Vagina (tissue), 2 donors: ENCODE measurements at places on chromosomes 12 and 14. TPM values are rescaled to one million over a fixed set of nuclear protein-coding genes. Genes with fewer than 3 reads are reported as not detected.

ITGB7 gene
- total RNA-seq = 3.7 TPM

LYZ gene
- total RNA-seq = 15.2 TPM

DNAI7 gene
- total RNA-seq = 3.4 TPM

C12orf42 gene
- not detected for total RNA-seq

GRCh38 chr14:52918486-52918885 lies 32.4 kb downstream of the FERMT2 start:
- DNase-seq = no peak
- no peak overlapping the region for H3K4me3 ChIP-seq
- H3K36me3 ChIP-seq = no peaks in the 10 kb centered on the region
- peak overlapping the region; percentile 60 for H3K27ac ChIP-seq
- H3K4me1 ChIP-seq = peaks cover 46% of the 10 kb centered on the region

DNA sequence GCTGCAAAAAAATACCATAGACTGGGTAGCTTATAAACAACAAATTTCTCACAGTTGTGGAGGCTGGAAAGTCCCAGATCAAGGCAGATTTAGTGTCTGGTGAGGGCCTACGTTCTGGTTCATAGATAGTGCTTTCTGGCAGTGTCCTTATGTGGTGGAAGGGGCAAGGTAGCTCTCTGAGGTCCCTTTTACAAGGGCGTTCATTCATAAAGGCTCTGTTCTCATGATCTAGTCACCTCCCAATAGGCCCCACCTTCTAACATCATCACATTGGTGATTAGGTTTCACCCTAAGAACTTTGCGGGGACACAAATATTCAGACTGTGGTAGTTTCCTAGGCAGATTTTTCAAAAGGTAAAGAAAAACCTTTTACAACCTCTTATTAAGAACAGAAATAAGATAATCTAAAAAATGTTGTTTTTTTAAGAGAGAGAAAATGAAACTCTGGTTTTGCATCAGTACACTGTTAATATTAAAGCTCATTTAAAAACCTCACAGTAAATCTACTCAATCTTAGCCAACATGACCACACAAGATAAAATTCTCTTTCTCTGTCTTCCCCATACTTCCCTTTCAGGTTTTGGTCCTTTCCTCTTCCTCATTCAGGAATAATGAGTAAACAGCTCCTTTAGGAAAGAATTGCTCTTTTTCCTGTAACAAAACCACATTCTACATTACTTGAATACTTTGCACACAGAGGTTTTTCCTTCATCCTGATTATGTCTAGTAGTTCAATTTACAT lies 117.5 kb downstream of the UNC79 start:
- DNase-seq = no peak
- H3K27me3 ChIP-seq = no peaks in the 10 kb centered on the region
- no peaks in the 10 kb centered on the region for H3K4me1 ChIP-seq
- H3K36me3 ChIP-seq = no peaks in the 10 kb centered on the region
- H3K27ac ChIP-seq = no peak overlapping the region

GRCh38 chr12:119417440-119417839 lies 82.9 kb downstream of the CCDC60 start:
- no peak overlapping the region for H3K4me3 ChIP-seq
- no peak for DNase-seq
- no peaks in the 10 kb centered on the region for H3K27me3 ChIP-seq
- H3K36me3 ChIP-seq = no peaks in the 10 kb centered on the region
- no peaks in the 10 kb centered on the region for H3K4me1 ChIP-seq

DNA sequence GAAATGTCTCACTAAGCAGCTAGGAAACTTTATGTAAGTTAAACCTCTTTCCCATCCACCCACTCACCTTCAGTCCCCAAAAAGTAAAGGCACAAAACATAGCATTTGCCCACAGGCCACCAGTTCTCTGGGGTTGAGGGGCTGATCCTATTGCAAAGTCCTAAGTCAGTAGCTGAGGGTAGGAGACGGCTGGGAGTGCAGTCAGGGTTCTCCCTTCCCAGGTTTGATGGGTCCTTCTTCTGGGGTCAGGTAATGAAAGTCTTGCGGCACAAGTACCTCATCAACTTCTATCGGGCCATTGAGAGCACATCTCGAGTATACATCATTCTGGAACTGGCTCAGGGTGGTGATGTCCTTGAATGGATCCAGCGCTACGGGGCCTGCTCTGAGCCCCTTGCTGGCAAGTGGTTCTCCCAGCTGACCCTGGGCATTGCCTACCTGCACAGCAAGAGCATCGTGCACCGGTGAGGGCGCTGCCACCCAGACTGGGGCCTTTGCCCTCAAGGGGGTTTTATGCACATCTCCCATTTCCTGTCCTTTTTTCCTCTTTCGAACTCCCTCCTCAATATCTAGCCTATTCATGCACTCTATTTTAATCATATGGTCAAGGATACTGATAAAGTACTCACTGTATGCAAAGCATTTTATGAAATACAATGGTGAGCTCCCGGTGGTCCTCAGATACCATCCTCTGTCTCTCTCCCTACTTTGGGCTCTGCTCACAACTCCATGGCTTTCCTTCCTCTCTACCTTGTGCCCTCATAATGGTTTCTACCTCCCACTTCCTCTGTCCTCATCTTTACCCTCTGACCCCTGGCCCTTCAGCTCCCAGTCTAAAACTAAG lies 986 bp downstream of the TSSK4 start:
- H3K36me3 ChIP-seq = peaks cover 4% of the 10 kb centered on the region
- DNase-seq = no peak
- no peaks in the 10 kb centered on the region for H3K27me3 ChIP-seq
- H3K4me1 ChIP-seq = peaks cover 10% of the 10 kb centered on the region
- H3K27ac ChIP-seq = no peak overlapping the region
- H3K4me3 ChIP-seq = no peak overlapping the region

- H3K27ac ChIP-seq = no peak overlapping the region
- H3K4me3 ChIP-seq = no peak overlapping the region
- no peak for DNase-seq
These were observed 89.9 kb downstream of the OTOGL start for GRCh38 chr12:80189241-80189640.

- H3K27ac ChIP-seq = no peak overlapping the region
- no peaks in the 10 kb centered on the region for H3K27me3 ChIP-seq
- no peak overlapping the region for H3K4me3 ChIP-seq
- DNase-seq = no peak
- no peaks in the 10 kb centered on the region for H3K36me3 ChIP-seq
These were observed 258.5 kb downstream of the NOVA1 start for GRCh38 chr14:26339381-26339780.

- peaks cover 19% of the 10 kb centered on the region for H3K4me1 ChIP-seq
- no peaks in the 10 kb centered on the region for H3K36me3 ChIP-seq
- H3K27me3 ChIP-seq = no peaks in the 10 kb centered on the region
- H3K4me3 ChIP-seq = no peak overlapping the region
- no peak for DNase-seq
These were observed 43.8 kb upstream of the NR2C1 start for GRCh38 chr12:95117178-95117599.

GRCh38 chr12:65449400-65449799 lies 170.9 kb downstream of the MSRB3 start:
- H3K4me3 ChIP-seq = no peak overlapping the region
- no peaks in the 10 kb centered on the region for H3K36me3 ChIP-seq
- H3K27me3 ChIP-seq = no peaks in the 10 kb centered on the region

GRCh38 chr14:88955455-88955854 lies 131.0 kb downstream of the TTC8 start:
- no peaks in the 10 kb centered on the region for H3K27me3 ChIP-seq
- H3K36me3 ChIP-seq = no peaks in the 10 kb centered on the region
- no peak overlapping the region for H3K27ac ChIP-seq
- no peak overlapping the region for H3K4me3 ChIP-seq

DNA sequence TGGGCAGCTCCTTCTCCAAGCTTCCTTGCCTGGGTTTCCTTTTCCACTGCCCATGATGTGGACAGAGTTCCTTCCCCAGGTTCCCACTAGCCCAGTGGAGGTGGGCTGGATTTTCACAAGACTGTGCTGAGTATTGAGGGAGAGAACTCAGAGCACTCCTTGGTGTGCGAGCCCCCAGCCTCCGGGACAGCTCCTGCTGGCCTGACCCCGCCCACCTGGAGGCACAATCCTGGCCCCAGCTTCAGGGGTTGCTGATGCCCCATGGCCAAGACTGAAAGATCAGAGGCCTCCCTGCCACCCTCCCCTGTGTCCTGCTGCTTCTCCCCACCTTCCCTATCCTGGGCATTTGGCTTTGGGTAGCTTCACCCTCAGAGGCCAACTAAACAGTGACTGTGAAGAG lies 7.7 kb downstream of the KCNH3 start:
- no peak overlapping the region for H3K4me3 ChIP-seq
- no peaks in the 10 kb centered on the region for H3K27me3 ChIP-seq
- no peaks in the 10 kb centered on the region for H3K36me3 ChIP-seq
- no peak for DNase-seq

DNA sequence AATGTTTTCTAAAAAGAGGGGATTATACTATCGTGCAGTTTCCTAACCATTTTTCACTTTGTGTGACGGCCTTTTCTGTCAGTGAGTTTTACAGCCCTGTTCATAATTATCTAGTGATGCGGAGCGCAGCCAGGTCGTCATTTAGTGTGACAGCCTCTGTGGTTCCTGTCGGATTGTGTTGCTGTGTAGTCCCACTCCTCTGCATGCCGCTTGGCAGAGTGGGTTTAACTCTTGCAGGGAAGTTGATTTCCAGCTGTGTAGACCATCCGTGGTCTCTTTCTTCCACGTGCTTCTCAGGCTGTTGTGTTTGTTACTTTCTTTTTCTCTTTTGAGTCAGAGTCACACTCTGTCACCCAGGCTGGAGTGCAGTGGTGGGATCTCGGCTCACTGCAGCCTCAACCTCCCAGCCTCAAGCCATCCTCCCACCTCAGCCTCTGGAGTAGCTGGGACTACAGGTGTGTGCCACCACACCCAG lies 8.6 kb downstream of the RAN start:
- DNase-seq = no peak
- peaks cover 11% of the 10 kb centered on the region for H3K4me1 ChIP-seq
- H3K36me3 ChIP-seq = peaks cover 16% of the 10 kb centered on the region
- H3K4me3 ChIP-seq = peak overlapping the region; percentile 30
- H3K27me3 ChIP-seq = no peaks in the 10 kb centered on the region
- no peak overlapping the region for H3K27ac ChIP-seq

DNA sequence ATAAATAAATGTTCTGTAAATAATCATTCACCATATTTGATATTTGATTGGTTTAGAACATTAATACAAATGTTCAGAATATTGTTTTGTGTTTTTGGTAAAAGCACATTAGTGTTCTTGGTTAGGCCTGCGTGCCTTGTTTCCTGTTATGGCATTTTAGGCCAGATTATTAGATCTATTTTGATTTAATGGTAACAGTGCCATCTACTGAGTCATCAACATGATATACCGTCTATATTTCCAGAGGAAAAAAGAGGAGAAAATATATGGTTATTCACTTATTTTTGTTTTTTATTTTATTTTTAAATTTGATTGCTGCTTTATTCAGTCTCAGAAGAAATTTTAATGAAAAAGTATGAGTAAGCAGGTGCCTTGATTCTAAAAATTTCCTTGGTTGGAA lies 60.3 kb downstream of the GPHN start:
- no peaks in the 10 kb centered on the region for H3K36me3 ChIP-seq
- DNase-seq = no peak
- no peaks in the 10 kb centered on the region for H3K27me3 ChIP-seq
- H3K27ac ChIP-seq = no peak overlapping the region

- no peaks in the 10 kb centered on the region for H3K36me3 ChIP-seq
- no peaks in the 10 kb centered on the region for H3K4me1 ChIP-seq
- DNase-seq = no peak
- no peak overlapping the region for H3K4me3 ChIP-seq
- H3K27ac ChIP-seq = no peak overlapping the region
These were observed 25.3 kb downstream of the ANKRD9 start for GRCh38 chr14:102484316-102484715.

- H3K27me3 ChIP-seq = no peaks in the 10 kb centered on the region
- no peaks in the 10 kb centered on the region for H3K36me3 ChIP-seq
- H3K27ac ChIP-seq = no peak overlapping the region
- no peak for DNase-seq
- peaks cover 3% of the 10 kb centered on the region for H3K4me1 ChIP-seq
- no peak overlapping the region for H3K4me3 ChIP-seq
These were observed 145.4 kb downstream of the AEBP2 start for GRCh38 chr12:19584732-19585131.

- H3K4me1 ChIP-seq = no peaks in the 10 kb centered on the region
- no peak overlapping the region for H3K27ac ChIP-seq
- no peak for DNase-seq
These were observed 21.7 kb downstream of the STYK1 start for GRCh38 chr12:10652192-10652591.

DNA sequence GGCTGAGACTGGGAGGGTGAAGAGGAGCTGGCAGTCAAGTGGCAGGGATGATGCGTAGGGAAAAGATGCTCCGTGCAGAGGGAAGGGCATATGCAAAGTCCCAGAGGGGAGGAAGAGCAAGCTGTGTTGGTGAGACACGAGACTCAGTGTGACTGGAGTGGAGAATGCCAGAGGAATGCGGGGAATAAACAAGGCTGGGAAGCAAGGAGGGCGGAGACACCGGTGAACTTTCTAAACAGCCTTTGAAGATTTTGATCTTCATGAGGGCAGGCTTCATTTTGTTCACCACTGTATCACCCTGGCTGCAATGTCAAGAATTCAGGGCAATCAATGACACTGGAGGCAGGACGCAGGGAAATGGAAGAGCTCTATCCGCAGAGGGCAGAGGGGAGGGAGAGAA lies 535.8 kb downstream of the FUT8 start:
- no peak for DNase-seq
- no peak overlapping the region for H3K4me3 ChIP-seq
- H3K36me3 ChIP-seq = no peaks in the 10 kb centered on the region
- no peaks in the 10 kb centered on the region for H3K4me1 ChIP-seq
- no peak overlapping the region for H3K27ac ChIP-seq
